A549 treated with Mapracorat at 1 μM for 4 hours (cell line): ENCODE measurements at places on chromosomes 1 and 21. TPM values are rescaled to one million over a fixed set of nuclear protein-coding genes. Genes with fewer than 3 reads are reported as not detected.

Gene CTBS
- total RNA-seq: 4.6 to 6.7 TPM (median 5.7 TPM) in 5 replicates

Gene E2F2
- total RNA-seq: 2.2 to 3.2 TPM (median 2.7 TPM) in 5 replicates

Gene GBP6
- not detected in 5 replicates for total RNA-seq

Gene KANK4
- 0.26 to 0.58 TPM (median 0.52 TPM) in 5 replicates for total RNA-seq

Gene ELK4
- total RNA-seq: 5.7 to 6.7 TPM (median 6.3 TPM) in 5 replicates

Gene TRIM46
- 1.8 to 3.3 TPM (median 2.4 TPM) in 5 replicates for total RNA-seq

Gene FAM72A
- 8.6 to 12.0 TPM (median 10.1 TPM) in 5 replicates for total RNA-seq

Gene TBX15
- total RNA-seq: 0.03 to 0.08 TPM (median 0.07 TPM) in 4 of 5 replicates, not detected in the other

Gene NIT1
- 29.0 to 32.1 TPM (median 29.6 TPM) in 5 replicates for total RNA-seq

Gene KPRP
- not detected in 5 replicates for total RNA-seq

Gene OR6K2
- not detected in 5 replicates for total RNA-seq

Gene SPRR2B
- not detected in 5 replicates for total RNA-seq

Gene GATAD2B
- 9.0 to 11.2 TPM (median 9.2 TPM) in 5 replicates for total RNA-seq

Gene AHCYL1
- total RNA-seq: 44.4 to 55.4 TPM (median 50.5 TPM) in 5 replicates

Gene CRB1
- total RNA-seq: not detected in 5 replicates

Gene C1orf115
- total RNA-seq: 4.7 to 6.8 TPM (median 5.9 TPM) in 5 replicates

Gene INAVA
- 36.4 to 50.4 TPM (median 46.3 TPM) in 5 replicates for total RNA-seq

Gene LCE1D
- total RNA-seq: not detected in 5 replicates

Gene KRTAP19-4
- not detected in 5 replicates for total RNA-seq
